ENCODE measurements at places on chromosomes 11 and 22.

GRCh38 chr11:83543706-83544439, 257.7 kb upstream of the CCDC90B start:
- no peak for DNase-seq

- DNase-seq = peak; percentile 99
Measured at GRCh38 chr11:68257477-68258362, 14.1 kb downstream of the C11orf24 start.

DNA sequence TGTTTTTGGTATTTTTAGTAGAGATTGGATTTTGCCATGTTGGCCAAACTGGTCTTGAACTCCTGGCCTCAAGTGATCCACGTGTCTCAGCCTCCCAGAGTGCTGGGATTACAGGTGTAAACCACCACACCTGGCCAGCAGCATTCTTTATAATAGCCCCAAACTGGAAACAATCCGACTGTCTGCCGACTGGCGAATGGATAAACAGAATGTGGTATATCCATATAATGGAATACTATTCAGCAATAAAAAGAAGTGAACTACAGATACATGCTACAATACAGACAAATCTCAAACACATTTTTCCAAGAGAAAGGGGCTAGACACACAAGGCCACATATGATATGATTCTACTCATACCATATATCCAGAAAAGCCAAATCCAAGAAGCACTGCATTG, 151.3 kb downstream of the ST3GAL4 start:
- DNase-seq = no peak

- DNase-seq = no peak
Measured at GRCh38 chr11:114233755-114234154, 62.4 kb upstream of the NNMT start.

GRCh38 chr22:32918741-32919140, 117.2 kb downstream of the TIMP3 start:
- no peak for DNase-seq

DNA sequence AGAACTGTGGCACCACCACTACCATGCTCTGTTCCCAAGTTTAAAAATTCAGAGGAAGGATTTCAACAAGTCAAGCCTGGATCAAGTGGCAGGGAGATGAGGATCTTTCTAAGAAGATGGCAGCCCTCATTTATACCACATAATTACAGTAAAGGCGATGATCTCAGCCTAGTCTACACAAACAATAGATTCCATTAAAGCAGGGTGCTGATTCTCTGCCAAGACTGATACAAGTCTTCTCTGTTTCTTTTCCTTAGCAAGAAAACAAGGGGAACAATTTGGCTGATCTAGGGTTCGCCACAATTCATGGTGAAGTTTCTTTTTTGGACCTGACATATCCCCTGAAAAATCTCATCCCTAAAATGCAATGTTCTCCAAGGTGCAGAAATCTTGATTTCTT, 73.9 kb downstream of the PPFIBP2 start:
- DNase-seq = no peak

GRCh38 chr22:49281467-49282340, 546.0 kb downstream of the BRD1 start:
- DNase-seq = no peak

DNA sequence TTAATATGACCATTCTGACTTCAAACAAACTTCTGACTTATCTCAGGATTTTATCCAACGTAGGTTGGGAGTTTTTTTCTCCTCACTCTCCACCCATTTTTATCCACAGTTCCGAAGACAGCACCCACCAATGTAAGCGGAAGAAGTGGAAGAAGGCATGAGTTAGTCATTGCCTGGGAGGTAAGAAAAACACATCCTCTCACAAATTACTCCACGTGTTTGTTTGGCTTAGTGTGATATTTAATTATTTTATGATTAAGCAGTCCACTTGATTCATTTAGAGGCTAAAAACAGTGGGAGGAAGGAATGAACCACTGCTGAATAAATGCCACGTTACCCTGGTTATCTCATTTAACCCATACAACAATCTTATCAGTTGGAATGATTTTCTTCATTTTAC, 389.6 kb upstream of the ARHGAP42 start:
- no peak for DNase-seq
